ENCODE measurements at places on chromosomes 12 and 14. TPM values are rescaled to one million over a fixed set of nuclear protein-coding genes. Genes with fewer than 3 reads are reported as not detected.

GRCh38 chr12:93521225-93522080 lies 51.0 kb upstream of the SOCS2 start:
- no peaks in the 10 kb centered on the region for H3K27me3 ChIP-seq
- H3K27ac ChIP-seq = no peak overlapping the region
- no peak overlapping the region for H3K4me3 ChIP-seq
- DNase-seq = no peak
- H3K4me1 ChIP-seq = no peaks in the 10 kb centered on the region

GRCh38 chr12:76590131-76590530 lies 30.6 kb upstream of the OSBPL8 start:
- no peak for DNase-seq
- no peaks in the 10 kb centered on the region for H3K4me1 ChIP-seq
- H3K4me3 ChIP-seq = no peak overlapping the region
- H3K27me3 ChIP-seq = no peaks in the 10 kb centered on the region

GRCh38 chr12:51839310-51839947 lies 9.1 kb downstream of the FIGNL2 start:
- no peaks in the 10 kb centered on the region for H3K27me3 ChIP-seq
- H3K27ac ChIP-seq = no peak overlapping the region
- H3K4me3 ChIP-seq = no peak overlapping the region
- no peaks in the 10 kb centered on the region for H3K4me1 ChIP-seq

DNA sequence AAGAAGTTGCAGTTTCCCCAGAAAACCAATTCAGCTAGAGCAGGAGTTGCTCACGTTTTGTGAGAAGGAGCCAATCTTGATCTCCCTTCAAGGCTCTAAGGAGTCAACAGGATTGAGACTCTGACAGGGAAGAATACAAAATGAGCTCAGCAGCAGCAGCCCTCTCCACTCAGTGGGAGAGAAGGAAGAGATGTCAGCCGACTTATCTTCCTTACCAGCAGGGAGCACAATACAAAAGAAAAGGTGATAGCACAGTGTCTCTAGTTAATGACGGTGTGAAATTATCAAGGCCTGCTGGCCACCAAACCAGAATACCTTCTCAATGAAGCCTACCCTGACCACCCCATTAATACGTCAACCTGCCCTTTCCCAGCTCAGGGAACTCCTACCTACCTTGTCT lies 223.6 kb upstream of the TMPO start:
- DNase-seq = no peak
- H3K4me3 ChIP-seq = no peak overlapping the region

DNA sequence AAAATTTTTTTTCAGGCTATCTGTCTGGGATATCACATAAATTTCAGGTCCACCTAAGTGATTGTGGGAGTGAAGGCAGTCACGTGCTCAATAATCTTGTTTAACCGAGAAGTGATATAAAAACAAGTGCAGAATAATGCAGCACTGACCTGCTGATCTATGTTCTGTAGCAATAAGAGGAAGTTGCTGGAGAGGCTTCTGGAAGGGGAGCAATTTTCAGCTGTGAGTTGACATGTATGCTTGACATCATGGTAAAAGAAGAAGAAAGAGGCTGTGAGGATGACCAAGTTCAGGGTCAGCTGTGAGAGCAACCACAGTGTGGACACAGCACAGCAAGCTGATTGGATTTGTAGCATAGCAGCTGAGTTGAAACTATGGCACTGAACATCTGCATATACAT lies 172.0 kb upstream of the PELI2 start:
- no peaks in the 10 kb centered on the region for H3K27me3 ChIP-seq
- no peak overlapping the region for H3K4me3 ChIP-seq
- H3K36me3 ChIP-seq = no peaks in the 10 kb centered on the region
- H3K27ac ChIP-seq = no peak overlapping the region
- H3K4me1 ChIP-seq = no peaks in the 10 kb centered on the region

GRCh38 chr12:24791622-24792021 lies 157.3 kb downstream of the BCAT1 start:
- H3K4me3 ChIP-seq = no peak overlapping the region
- no peaks in the 10 kb centered on the region for H3K36me3 ChIP-seq
- no peak overlapping the region for H3K27ac ChIP-seq
- no peak for DNase-seq
- no peaks in the 10 kb centered on the region for H3K4me1 ChIP-seq

GRCh38 chr12:53062011-53062961 lies 12.4 kb downstream of the TNS2 start:
- H3K4me3 ChIP-seq = no peak overlapping the region
- no peak for DNase-seq
- H3K36me3 ChIP-seq = no peaks in the 10 kb centered on the region
- H3K27me3 ChIP-seq = no peaks in the 10 kb centered on the region
- H3K4me1 ChIP-seq = peaks cover 20% of the 10 kb centered on the region

DNA sequence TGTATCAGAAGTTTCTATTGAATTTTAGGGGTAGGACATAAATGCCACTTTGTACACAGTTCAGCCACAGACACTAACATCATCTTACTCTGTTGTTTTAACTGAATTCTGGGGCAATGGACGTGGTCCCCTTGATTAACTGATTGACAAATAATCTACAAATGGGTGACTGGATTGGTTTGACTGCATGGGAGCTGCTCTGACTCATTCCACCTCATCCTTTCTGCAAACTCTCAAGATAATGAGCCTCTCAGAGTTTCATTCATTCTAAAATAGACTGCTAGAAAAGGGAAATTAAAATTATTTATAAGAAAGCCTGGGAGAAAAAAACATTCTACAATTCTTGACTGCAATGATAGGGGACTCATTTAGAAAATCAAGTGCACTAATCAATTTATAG lies 570.4 kb upstream of the SEL1L start:
- no peak for DNase-seq
- H3K4me1 ChIP-seq = no peaks in the 10 kb centered on the region
- H3K27me3 ChIP-seq = no peaks in the 10 kb centered on the region

DNA sequence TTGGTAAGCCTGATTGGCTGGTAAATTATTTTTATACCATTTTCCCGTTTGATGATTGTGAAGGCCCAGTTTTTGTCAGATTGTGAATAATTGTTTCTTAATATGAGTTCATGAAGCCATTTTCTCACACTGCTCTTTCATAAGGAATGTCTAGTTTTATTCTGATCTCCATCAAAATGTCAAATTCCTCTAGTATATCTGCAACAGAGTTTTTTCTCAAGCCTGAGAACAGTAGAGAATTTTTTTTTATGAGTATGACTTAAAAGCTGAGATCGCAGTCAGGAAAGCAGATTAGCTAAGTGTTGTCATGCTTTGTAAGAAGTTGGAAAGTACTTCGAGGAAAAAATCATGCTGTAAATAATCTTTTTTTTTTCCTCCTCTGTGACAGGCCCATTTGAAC lies 484.9 kb upstream of the ATP2B1 start:
- no peaks in the 10 kb centered on the region for H3K36me3 ChIP-seq
- H3K4me3 ChIP-seq = no peak overlapping the region
- H3K27ac ChIP-seq = no peak overlapping the region
- no peak for DNase-seq

GRCh38 chr12:12017798-12018197 lies 52.9 kb upstream of the BCL2L14 start:
- no peaks in the 10 kb centered on the region for H3K4me1 ChIP-seq
- H3K27ac ChIP-seq = peak overlapping the region; percentile 87
- no peaks in the 10 kb centered on the region for H3K36me3 ChIP-seq
- H3K4me3 ChIP-seq = no peak overlapping the region

GRCh38 chr14:76917745-76918255 lies 91.6 kb downstream of the LRRC74A start:
- no peaks in the 10 kb centered on the region for H3K36me3 ChIP-seq
- DNase-seq = peak; percentile 61
- H3K4me1 ChIP-seq = peaks cover 24% of the 10 kb centered on the region
- no peaks in the 10 kb centered on the region for H3K27me3 ChIP-seq
- peak overlapping the region; percentile 87 for H3K27ac ChIP-seq
- H3K4me3 ChIP-seq = peak overlapping the region; percentile 27

DNA sequence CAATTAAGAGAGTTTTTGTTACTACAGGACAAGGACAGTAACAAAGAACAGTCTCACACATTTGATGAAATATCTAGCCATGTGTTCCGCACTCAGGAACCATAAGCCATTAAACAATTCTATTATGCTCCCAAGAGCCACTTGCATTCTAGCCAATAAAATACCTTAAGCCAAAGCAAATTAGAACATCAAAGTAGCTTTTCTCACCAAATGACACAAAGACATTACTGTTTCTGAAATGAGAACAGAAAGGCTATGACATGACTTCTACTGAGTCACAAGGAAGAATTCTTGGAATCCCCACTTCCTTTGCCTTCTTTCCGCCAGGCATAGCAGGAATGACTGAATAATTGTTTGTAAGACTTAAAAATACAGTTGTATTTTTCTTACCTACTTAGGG lies 445.8 kb downstream of the ATP23 start:
- no peak overlapping the region for H3K4me3 ChIP-seq
- no peaks in the 10 kb centered on the region for H3K27me3 ChIP-seq
- no peaks in the 10 kb centered on the region for H3K36me3 ChIP-seq
- no peak for DNase-seq
- no peaks in the 10 kb centered on the region for H3K4me1 ChIP-seq

Gene E2F7
- total RNA-seq = 0.44 TPM

Gene CLEC12A
- 1.6 TPM for total RNA-seq

Gene SOAT2
- 0.33 TPM for total RNA-seq

Gene KRT86
- total RNA-seq = not detected

Gene CLEC7A
- 13.8 TPM for total RNA-seq

Gene P2RX7
- 3.9 TPM for total RNA-seq

Gene DPF3
- 0.32 TPM for total RNA-seq

Gene SOX5
- total RNA-seq = 10.5 TPM

Gene RAD52
- 19.0 TPM for total RNA-seq

Measured in breast epithelium (tissue), 4 donors.